ENCODE measurements at places on chromosomes 5 and 9.

DNA sequence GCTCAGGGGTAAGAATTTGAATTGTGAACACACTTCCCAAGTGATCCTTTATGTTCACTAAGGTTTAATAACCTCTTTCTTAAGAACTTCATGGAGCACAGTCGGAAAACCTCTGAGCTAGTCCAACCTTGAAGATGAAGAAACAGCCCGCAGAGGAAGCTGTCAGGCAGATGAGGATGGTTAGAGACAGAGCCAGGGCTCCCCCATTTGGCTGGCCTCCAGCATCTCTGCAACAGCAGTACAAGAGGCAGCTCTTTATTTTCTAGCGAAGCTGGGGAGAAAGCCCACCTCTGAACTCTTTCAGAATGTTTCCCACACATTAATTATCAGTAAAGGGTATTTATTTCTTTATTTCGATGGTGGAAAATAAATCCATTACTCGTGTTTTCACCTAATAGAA is 350.8 kb downstream of the DMRT2 start:
- DNase-seq = no peak

DNA sequence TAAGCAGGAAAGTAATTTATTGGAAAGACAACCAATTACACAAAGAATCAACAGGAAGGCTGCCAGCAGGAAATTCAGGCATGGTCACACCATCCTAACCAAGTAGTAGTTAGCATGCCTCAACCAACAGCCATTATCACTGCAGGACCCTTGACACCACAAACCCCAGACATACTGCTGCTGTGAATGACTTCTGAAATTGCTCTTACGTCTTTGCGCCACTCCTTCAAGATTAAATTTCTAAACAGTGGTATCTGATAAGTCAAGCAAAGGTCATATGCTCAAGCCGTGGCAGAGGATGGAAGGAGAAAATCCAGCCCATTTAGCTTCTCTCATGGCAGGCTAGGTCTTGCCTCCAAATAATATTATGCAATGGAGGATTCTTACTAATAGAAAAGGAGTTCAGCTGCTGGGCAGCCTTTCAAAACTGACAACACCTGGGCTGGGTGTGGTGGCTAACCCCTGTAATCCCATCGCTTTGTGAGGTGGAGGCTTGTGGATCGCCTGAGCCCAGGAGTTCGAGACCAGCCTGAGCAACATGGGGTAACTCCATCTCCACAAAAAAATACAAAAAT is 5.0 kb upstream of the PTGER4 start:
- DNase-seq = no peak

DNA sequence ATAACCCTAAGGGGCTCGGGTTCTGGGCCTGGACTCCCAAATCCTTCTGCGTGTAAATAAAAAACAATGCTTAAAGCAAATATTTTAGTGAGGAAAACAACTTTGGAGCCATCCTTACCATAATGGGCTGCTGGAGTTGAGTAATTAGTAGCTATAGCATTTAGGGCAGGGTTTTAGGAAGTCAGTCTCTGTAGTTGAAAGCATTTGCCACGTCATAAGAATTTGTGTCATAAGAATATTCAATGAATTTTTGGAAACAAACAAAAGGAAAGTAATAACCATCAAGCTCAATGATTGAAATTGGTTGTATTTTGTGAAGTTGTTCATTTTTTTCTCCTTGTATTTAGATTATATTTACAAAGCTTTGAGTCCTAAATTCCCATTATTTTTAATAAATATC is 114.8 kb upstream of the ELL2 start:
- no peak for DNase-seq

GRCh38 chr5:112779531-112779930 is 41.8 kb downstream of the APC start:
- DNase-seq = no peak

DNA sequence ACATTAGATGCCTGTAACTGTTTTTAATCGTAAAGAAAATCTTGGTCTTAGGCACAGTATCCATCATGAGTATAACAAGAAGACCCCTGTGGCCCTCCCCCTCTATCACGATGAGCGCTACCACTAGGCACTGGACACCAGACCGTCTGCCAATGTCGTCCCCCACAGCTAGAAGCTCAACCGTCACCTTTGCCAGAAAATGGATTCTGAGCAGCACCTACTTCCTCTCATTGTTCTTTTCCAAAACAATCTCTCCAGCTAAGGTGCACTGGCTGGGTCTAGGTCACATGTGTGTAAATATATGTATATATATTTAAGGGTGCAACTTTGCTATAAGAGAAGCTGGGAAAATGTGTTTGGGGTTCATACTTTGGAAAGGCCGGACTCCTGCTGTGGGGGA is 15.7 kb upstream of the SSBP2 start:
- DNase-seq = no peak

DNA sequence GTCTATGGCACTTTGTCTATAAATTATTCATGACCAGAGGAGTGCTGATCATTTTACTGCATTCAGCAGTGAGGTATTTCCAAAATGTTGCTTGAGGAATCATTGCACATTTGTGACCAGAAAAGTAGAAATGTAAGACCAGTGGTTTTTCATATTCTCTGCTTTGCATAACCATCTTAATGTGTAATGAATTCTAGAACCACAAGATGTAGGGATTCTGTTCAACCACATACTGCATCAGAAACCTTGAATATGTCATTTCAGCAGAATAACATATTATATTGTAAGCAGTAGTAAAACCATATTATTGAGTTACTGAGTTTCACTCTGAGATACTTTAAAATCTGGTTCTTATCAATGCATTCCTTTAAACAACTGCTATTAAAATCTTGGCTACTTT is 1243.4 kb downstream of the MAT2B start:
- no peak for DNase-seq

- no peak for DNase-seq
Measured at GRCh38 chr5:18197734-18198133, 563.5 kb downstream of the TAF11L14 start.

DNA sequence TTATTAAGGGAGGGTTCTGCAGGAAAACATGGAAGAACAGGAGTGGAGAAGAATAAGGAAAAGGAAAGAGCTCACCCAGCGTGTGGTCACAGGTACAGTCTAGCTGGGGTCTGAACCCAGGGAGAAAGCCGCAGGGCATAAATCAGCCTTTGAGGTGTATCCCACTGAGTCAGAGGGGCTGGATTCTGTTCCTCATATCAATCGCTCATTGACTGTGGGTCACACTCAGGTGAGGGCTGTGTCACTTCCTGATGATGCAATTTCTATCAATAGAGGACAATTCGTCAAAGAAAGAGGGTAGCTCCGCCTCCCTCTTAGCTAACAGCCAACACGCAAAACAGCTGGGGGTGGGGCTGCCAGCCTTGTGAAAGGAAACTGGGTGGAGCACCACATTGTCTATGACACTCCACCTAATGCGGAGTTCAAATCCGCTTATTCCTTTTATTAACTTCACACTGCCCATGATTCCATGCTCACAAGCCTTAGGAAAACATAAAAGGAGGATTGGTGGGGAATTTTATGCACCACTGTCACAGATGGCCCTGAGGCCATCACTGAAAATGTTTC is 176.2 kb downstream of the ICE1 start:
- DNase-seq = no peak

DNA sequence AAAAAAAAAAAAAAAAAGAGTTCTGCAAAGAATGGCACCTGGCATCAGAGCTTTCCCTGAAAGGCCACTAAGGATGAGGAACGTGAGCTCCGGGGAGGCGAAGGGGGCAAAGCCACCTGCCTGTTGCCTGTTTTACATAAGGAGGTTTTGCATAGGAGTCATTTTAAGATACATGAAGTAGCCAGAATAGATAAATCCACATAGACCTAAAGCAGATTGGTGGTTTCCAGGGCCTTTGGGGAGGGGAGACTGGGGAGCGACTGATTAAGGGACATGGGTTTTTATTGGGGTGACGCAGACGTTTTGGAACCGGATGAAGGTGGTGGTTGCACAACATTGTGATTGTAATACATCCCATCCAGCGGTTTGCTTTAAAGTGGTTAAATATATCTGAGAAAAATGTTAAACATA is 7.1 kb downstream of the NEK6 start:
- DNase-seq = no peak

DNA sequence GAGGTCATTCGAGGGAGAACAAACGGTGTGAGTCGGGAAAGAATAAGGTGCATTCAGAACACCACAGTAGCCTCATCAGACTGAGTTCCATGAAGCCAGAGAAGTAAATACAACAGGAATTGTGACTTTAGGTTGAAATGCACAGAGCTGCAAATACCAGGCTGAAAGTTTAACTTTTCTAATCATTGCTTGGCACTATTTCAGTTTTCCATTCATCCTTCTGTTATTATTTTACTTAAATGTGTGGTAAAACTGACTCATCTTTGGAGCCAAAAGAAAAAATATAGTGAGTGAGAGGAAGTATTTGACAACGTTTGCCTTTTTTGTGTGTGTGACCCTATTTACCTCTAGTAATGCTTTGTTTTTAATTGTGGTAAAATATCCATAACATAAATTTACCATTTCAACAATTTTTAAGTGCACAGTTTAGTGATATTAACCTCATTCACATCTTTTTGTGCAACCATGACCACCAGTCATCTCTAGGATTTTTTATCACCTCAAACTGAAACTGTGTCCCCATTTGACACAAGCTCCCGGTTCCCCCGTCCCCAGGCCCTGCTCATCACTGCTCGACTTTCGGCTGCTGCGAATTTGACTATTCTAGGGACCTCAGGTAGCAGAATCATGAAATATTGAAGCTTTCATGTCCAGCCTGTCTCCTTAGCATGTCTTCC is 166.8 kb downstream of the HSD17B3 start:
- DNase-seq = no peak

GRCh38 chr5:137688210-137688840 is 47.6 kb downstream of the KLHL3 start:
- DNase-seq = no peak
